ENCODE measurements at places on chromosomes 16 and 17. TPM values are rescaled to one million over a fixed set of nuclear protein-coding genes. Genes with fewer than 3 reads are reported as not detected.

SLC6A2 gene
- total RNA-seq, result not detected

TM4SF5 gene
- total RNA-seq, result not detected

STX1B gene
- total RNA-seq, result 2.3 TPM

OR4D1 gene
- not detected for total RNA-seq

BAIAP3 gene
- total RNA-seq, result 0.09 TPM

SOST gene
- total RNA-seq, result 0.09 TPM

OSGIN1 gene
- 6.6 TPM for total RNA-seq

MGAT5B gene
- 0.74 TPM for total RNA-seq

CRYM gene
- total RNA-seq, result 2.0 TPM

FBXL20 gene
- 19.4 TPM for total RNA-seq

TBC1D3C gene
- total RNA-seq, result not detected

PMFBP1 gene
- 0.33 TPM for total RNA-seq

SAMD14 gene
- 1.6 TPM for total RNA-seq

NPEPPS gene
- total RNA-seq, result 106 TPM

PPM1E gene
- 0.41 TPM for total RNA-seq

VTN gene
- total RNA-seq, result 0.09 TPM

OTOA gene
- 0.09 TPM for total RNA-seq

CLEC10A gene
- total RNA-seq, result not detected

PIK3R5 gene
- not detected for total RNA-seq

MYCBPAP gene
- 1.7 TPM for total RNA-seq

CD300LB gene
- total RNA-seq, result not detected

SLC25A39 gene
- total RNA-seq, result 61.5 TPM

MIEN1 gene
- total RNA-seq, result 33.1 TPM

C17orf113 gene
- 0.49 TPM for total RNA-seq

MMP15 gene
- total RNA-seq, result 1.3 TPM

ASGR1 gene
- 2.8 TPM for total RNA-seq

CIITA gene
- 0.74 TPM for total RNA-seq

SRCAP gene
- 21.9 TPM for total RNA-seq

KIAA0513 gene
- 21.5 TPM for total RNA-seq

Data from fibroblast of the aortic adventitia (primary cell).